Mammary epithelial cell (primary cell): ENCODE measurements at places on chromosomes 2 and 18.

GRCh38 chr2:73920577-73921545 lies 5.8 kb upstream of the DGUOK start:
- DNase-seq: no peak

GRCh38 chr2:176464886-176465564 lies 195.8 kb downstream of the MTX2 start:
- DNase-seq: no peak

- no peak for DNase-seq
Measured at GRCh38 chr2:63840081-63840784, 1.5 kb upstream of the UGP2 start.

DNA sequence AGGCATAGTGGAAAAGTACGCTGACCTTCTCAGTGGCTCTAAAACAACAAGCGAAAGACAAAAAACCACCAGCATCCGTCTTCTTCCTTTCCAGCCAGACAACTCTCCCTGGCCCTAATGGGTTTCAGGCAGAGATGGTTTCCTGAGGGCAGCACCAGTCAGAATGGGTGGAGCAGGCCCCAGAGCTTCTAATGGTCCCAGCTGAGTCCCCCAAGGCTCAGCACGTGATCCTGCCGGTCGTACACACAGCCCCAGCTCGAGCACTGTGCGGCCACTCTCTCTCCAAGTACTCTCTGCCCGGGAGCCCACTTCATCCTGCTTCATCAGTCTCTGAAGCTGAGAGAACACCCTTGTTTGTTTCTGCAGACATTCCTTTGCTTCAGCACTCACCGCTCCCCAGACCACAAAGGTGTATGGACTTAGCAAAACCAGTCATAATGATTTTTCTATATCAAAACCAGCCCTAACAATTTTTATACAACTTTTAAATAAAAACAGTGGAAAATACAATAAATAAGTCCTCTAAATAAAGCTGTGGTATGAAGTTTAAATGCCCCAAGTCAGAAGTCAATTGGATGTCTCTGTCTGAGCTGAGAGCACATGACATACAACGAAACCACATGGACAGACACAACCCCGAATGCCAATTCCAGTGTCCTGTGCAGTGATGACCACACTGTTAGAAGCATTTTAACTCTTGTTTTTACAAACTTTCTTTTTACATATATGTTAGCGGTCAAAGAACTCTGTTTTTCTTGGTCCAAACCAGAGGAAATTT lies 63.9 kb downstream of the PARD6G start:
- no peak for DNase-seq

GRCh38 chr2:137952586-137953129 lies 11.6 kb upstream of the HNMT start:
- DNase-seq: no peak

GRCh38 chr2:237298151-237299118 lies 115.5 kb downstream of the COL6A3 start:
- DNase-seq: peak; percentile 98

DNA sequence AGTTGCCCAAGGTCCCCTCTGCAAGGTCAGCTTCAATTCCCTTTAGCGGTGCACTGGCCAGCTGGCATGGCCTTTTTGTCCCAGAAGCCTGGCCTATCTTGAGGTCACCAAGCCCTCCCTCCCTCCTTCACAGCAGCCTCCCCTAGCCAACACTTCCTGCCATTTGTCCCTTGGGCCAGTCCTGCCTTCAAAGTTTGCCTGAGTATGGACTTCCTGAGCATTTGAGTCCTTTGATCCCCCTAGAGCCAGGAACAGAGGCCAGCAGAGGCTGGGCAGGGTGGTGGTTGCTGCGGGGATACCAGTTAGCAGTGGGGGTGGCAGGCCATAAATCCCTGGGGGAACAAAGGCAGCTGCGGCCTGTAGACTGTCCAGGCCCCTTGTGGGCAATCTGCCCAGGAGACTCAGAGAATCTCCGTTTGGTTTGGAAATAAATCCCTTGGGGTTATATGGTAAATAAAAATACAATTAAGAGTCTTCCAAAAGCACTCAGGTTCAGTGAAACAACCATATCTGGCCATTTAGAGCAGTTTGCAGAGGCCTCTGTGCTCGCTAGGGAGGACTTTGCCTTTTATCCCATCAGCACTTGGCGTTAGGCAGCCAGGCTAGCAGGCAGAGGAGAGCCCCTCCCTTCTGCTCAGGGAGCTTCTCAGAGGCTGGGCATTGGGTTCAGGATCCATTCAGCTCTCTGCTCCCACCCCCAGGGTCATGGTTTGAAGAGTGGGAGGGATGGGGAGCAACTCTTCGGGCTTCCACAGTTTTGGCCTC lies 3.1 kb upstream of the HES6 start:
- no peak for DNase-seq

DNA sequence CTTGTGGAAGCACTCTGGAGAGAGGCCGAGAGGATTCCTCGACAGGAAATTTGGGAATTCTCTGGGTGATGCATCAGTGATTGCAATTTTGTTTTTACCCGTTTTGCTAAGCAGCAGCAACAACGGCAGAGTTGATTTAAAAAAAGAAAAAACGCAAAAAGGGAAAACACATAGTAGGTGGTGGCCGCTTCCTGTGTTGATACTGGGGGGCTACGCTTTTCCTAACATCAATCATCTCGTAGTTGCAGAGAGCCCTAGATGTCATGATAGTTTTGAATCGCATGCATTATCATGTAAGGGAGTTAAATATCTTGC lies 271 bp upstream of the RBM43 start:
- no peak for DNase-seq

GRCh38 chr2:127498386-127498785 lies 27.9 kb downstream of the IWS1 start:
- DNase-seq: no peak
